HT-29 (cell line): ENCODE measurements at places on chromosomes 2 and 18.

- DNase-seq = no peak
Measured at GRCh38 chr2:128970332-128971116, 651.9 kb upstream of the HS6ST1 start.

GRCh38 chr2:64212801-64213321 is 68.6 kb upstream of the PELI1 start:
- peak; percentile 30 for DNase-seq

GRCh38 chr2:8623576-8623957 is 58.3 kb upstream of the ID2 start:
- no peak for DNase-seq

GRCh38 chr2:233429175-233429897 is 75.0 kb downstream of the DGKD start:
- no peak for DNase-seq

- no peak for DNase-seq
Measured at GRCh38 chr2:4486971-4487370, 783.6 kb downstream of the DCDC2C start.

- DNase-seq = no peak
Measured at GRCh38 chr2:96344011-96344410, 8.4 kb downstream of the NCAPH start.

DNA sequence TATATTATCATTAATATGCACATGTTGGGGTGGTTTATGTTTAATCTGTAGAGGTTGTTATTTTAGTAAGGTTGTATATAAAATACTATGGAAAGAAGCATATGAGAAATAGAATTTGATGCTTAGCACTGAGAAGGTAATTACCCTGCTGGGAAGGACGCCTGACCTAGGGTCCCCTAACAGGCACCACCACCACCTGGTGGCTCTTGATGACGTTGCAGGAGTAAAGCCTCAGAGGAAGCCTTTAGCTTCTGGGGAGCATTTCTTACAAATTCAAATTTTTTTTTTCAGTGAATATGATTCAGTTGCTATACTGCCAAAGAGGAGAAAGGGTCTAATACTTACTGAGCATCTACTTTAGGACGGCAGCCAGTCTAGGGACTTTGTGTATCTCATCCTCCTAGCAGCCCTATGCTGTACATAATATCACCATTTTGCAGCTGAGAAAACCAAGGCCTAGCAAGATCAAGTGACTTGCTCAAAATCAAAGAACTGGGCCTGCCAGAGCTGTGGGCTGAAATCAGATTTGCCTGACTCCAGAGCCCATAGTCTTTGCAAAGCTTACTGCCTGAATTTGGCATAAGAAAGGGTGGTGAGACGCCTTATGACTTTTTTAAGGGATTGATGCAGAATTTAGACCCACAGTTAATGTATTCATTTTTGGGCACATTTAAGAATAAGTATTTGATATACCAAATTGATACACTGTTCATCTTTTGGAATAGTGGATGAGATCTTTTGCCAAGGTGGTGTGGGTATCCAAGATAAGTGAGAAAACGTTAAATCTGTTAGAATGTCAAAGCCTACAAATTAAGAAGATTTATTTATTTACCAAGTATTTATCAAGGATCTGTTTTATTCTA is 78.8 kb upstream of the GAREM1 start:
- peak; percentile 68 for DNase-seq

DNA sequence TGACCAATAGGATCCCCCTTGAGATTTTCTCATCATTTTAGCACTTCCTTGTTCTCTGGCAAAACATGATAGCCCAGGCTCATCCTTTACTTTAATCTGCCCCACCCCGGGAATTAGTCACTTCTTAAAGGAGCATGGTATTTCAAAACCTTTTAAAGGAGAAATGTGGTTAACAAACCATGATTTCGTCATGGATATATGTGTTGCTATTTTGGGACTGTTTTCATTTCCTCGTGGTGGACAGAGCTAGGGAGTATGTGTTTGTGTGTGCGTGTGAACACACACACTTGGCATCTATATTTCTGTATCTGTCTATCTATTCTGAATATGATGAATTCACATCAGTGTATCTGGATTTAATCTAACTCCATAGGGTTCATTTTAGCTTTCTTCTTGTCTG is 128.1 kb downstream of the BIRC6 start:
- peak; percentile 9 for DNase-seq

DNA sequence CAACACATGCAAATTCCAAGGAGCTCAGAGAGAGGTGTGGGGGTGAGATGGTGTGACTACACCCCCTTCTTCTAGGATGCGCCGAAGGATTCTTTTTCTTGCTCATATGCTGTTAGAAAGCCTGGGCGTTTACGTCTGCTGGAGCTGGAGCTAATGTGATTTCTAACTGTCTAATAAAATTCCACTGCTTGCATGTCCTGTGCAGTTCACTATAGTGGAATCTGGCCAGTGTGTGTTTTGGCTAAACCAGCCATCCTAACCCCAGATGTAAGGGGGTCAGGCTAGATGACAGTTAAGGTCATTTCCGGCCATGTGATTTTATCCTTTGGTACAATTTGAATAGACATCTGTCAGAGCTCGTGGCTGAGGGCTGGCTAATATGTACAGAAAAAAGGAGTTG is 194.1 kb downstream of the PRKCE start:
- DNase-seq = no peak

GRCh38 chr2:71465356-71465755 is 12.0 kb downstream of the DYSF start:
- no peak for DNase-seq

DNA sequence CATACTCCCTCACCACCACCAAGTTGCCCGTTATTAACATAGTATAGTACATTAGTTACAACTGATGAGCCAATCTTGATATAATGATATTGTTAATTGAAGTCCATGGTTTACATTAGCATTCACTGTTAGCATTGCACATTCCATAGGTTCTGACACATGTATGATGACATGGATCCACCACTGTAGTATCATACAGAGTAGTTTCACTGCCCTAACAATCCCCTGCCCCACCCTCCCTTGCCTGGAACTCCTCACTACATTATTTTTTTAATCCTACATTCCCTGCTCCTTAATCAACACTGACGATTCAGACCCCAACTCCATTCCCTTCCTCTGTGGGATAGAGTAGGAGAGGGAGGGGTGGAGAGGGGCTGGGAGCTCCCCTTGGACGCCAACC is 20.2 kb upstream of the ST3GAL5 start:
- no peak for DNase-seq

GRCh38 chr2:32977228-32977758 is 30.5 kb downstream of the LTBP1 start:
- DNase-seq = peak; percentile 75

- no peak for DNase-seq
Measured at GRCh38 chr2:15813481-15814266, 126.7 kb upstream of the MYCN start.

GRCh38 chr2:163573652-163574051 is 162.2 kb downstream of the FIGN start:
- DNase-seq = peak; percentile 26

GRCh38 chr18:36862182-36862581 is 33.3 kb downstream of the KIAA1328 start:
- DNase-seq = no peak

GRCh38 chr2:29015701-29016470 is 34.8 kb downstream of the TOGARAM2 start:
- no peak for DNase-seq

DNA sequence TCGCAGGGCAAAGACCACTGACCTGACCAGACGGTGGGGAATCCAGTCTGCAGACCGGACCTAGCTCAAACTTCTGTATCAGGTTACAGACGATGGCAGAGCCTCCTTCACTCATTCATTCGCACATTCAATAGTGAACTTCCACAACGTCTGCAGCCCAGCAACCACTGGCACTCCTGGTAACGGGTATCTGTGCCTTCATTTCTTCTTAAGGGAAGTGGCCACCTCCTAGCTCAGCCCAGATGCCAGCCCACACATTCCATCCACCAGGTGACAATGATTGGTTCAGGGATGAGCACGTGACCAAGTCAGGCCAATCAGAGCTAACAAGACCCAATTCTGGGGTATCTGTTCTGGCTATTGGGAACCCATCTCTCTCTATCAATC is 15.9 kb upstream of the ARMC9 start:
- DNase-seq = no peak

DNA sequence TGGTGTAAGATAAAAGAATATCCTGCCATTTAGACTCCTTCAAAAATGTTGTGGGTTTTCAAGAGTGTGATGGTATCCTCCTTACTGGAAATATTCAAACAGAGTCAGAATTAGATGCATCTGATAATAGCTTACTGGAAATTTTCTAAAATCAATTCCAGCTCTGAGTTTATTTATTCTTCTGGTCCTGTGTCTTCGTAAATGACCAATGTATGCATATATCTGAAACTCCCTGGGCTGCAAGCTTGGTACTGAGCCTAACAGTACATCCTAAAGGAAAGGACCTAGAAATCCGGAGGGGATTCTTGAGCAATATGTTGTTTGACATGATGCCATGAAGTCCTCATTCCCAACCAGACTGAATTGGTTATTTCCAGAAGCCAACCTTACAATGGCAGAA is 130.4 kb downstream of the KCNE4 start:
- no peak for DNase-seq

DNA sequence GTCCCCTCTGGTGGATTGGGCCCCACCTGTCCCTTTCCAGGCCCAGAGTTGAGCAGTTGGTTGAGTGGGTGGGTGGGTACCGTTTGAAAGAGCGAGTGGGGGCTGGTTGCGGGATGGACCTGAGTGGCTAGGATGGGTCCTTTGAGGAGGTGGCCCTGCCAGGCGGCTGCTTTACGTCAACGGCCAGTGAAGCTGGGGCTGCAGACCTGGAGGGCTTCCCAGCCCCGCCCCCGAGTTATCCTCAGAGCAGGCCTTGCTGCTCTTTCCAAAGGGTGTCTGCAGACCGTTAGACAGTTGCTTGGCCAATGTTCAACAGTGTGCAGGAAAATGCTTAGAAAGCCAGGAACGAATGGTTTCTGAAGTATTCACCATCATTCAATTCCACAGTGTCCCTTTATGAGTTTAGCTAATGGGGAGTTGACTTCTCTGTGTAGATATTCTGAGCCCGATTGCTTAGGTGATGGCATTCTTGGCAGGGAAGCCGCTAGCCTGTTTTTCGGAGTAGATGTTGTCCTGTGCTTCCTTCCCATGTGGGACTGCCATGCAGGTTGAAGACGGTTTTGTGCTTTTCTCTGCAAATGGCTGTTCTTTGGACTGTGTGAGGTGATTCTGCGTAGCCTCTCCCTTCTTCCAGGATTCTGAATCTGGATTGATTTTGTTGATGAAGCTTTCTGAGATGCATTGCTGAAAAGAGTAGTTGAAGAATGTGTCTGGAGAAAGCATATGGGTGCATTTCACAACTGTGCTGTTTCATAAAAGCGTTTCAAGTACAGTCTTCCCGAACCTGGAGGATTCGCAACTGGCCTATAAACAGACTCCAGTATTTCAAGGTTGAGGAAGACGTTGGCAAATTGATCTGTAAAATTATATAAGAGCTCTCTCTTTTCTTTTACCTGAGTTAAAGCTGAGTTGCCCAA is 45.8 kb downstream of the LDLRAD4 start:
- DNase-seq = no peak

GRCh38 chr2:240300840-240301239 is 134.6 kb upstream of the GPC1 start:
- DNase-seq = no peak

GRCh38 chr2:191436368-191437055 is 191.3 kb downstream of the MYO1B start:
- DNase-seq = no peak

DNA sequence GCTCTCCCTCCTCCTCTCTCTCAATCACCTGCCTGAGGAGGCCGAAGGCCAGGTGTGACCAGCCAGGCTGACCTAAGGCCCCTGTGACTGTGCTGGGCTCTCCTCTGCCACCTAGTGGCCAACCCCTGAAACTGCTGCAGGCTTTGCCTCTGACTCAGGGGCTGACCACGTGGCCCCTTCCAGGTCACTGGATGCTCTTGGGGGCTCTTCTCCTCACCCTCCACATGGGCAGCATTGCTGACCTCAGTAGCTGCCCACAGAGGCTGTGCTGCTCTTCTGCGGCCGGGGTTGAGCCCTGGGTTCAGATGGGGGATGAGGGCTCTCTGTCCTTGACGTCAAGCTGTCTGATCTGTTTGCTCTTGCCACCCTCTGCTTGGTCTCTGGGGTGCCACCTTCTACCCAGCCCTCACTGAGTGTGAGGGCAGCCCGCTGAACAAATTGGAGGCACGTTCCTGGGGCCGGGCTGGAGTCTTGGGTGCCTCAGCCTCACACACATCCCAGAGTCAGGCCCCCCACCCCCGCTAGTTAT is 122.7 kb downstream of the TWIST2 start:
- DNase-seq = peak; percentile 79

DNA sequence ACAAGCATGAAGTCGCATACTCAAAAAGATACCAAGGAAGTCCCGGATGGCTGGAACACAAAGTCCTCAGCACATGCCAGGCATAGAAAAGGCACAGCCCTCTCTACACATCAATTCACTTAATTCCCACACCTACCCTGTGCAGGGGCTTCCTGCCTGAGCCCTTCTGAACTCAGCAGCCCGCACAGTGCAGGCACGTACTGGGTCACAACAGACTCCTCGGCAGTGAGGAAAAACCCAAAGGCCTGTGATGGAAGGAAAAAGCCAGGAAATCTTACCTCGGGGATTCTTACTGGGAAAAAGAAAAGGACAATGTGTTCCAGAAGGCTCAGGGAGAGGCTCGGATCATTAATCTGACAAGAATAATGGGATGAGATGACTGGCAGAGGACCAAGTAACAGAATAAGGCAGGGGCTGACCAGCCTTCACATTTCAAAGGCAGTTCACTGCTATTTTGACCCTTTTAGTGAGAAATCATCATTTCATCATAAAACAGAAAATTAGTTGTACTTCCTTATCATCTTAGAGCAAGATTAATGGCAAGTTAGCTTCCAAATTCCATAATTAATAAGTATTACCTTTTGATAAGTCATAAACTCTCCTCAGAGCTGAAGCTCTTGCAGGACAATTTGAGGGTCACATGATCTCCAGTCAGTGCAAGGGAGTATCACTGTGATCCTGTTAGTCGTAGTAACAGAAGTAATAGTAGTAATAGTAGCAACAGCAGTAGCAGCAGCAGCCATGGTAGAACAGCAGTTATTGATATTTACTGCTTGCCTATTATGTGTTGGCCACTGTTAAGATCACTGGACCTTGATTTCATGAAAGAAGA is 87.4 kb downstream of the STK39 start:
- DNase-seq = no peak

DNA sequence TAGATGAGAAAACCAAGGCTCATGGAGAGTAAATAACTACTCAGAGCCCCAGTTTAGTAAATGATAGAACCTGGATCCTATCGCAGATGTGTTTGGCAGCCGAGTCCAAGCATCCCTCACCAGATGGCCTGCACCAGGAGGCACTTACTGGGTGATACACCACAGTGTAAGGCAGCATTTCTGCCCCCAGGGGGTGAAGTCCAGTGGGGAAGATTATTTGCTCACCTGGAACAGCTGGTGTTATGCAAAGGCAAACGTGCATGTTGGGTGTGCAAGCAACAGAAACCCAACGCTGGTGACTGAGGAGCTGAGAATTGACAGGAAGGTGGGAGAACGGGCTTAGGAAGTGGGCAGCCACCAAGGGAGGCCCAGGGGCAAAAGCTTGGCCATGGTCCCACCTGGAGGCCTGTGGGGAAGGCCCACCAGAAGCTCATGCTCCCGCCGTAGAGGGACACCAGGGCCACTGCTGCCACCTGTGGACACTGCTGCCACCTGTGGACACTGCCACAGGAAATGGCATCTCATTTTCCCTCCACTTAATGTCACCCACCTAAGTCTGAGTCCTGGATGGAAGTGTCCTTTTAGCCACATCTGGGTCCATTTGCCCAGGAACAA is 100.6 kb downstream of the TFCP2L1 start:
- DNase-seq = no peak

GRCh38 chr2:19540739-19541525 is 182.5 kb upstream of the OSR1 start:
- DNase-seq = peak; percentile 89
